ENCODE measurements at places on chromosomes 7 and 10.

DNA sequence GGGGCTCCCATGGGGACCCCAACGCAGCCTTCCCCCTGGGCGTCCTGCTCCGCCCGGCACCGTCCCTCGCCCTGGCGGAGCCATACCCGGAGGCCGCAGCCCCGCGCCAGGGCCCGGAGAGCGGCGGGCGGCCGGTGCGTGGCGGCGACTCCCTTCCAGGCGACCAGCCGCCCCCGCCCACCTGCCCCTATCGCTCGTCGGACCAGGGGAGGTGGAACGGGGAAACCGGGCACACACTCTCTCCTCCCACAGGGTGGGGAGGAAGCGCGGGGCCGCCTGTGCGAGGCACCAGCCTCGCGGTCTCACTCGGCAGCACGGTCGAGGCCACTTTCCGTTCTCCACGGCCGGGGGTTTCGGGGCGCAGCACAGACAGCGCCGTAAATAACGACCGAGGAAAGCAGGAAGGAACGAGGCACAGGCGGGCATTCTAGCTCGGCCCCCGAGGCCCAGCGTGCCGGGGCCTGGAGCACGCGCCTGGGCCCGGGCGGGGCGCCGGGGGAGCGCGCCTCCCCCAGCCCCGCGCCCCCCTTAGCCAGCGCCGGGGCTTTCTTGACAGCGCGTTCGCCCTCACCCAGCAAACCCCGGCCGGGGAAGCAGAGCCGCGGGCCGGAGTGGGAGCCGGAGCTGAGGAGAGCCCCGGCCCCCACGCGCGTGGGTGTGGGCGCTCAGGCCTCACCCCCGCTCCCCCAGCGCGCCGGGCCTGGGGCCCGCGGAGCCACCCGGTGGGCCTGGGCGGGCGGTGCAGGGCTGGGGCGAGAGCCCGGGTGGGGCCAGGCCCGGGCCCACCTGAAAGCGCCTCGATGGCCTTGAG lies 936 bp downstream of the IGF2BP3 start:
- no peak for DNase-seq

GRCh38 chr7:101094791-101095375 lies 9.6 kb downstream of the TRIM56 start:
- no peak for DNase-seq

DNA sequence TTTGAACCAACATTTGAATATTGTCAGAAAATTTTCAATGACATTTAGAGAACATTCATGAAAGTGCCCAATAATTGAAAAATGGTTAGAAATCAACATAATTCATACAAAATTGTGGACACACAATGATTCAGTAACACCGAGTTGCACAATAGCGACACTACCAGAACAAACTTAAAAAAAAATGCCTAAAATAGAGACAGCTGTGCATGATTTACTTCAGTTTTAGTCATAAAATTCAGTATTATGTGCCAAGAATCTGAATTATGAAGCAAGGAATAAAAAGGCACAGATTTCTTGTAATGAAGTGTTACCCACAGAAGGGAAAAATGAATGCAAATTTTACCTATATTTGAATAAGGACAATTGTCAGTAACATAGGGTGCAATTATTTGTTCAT lies 396.0 kb downstream of the SEMA3D start:
- DNase-seq = no peak

DNA sequence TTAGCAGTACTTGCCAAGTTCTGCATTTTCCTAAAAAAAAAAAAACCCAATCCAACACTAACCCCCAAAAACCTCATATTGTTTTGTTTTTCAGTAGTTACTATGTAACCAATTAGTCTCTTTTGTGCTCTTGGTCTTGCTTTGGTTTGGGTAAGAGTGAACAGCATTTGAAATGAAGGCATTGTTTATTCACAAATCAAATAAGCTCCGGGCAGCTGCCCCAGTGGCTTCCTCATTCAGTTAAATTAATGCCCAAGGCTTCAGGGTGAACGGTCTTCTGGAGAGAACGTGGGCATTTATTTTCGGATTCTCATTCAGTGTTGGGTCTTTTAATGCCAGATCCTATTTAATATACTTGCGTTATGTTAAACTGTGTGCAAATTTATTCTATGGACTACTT lies 108.7 kb downstream of the GFRA1 start:
- no peak for DNase-seq

DNA sequence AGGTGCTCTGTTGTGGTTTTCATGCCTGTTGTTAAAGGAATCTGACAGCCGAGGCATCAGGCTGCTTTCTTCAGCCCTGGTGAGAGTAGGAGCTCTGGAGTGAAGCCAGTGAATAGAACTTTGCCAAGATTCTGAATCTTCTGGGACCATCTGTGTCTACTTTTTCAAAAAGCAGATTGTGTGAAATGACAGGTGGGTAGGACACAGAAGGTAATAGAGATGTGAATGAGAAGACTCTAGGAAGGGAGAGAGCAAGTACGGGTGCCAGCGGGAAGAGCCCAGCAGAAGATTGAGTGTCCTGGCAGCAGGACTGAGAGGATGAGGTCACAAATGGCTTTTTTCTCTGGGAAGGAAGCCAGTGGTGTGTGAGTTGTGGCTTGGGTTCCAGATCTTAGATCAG lies 429.2 kb downstream of the SDK1 start:
- DNase-seq = no peak

- DNase-seq = no peak
Measured at GRCh38 chr7:521221-522070, 1.8 kb upstream of the PDGFA start.

GRCh38 chr7:50710441-50711154 lies 72.1 kb downstream of the GRB10 start:
- no peak for DNase-seq

GRCh38 chr7:37141742-37142141 lies 306.9 kb downstream of the ELMO1 start:
- no peak for DNase-seq
